ENCODE measurements at places on chromosomes 3 and 15. TPM values are rescaled to one million over a fixed set of nuclear protein-coding genes. Genes with fewer than 3 reads are reported as not detected.

Gene WDR72
- polyA plus RNA-seq, result 70.8 TPM

Gene GOLGA8S
- polyA plus RNA-seq, result 1.4 TPM

Gene FEZF2
- not detected for polyA plus RNA-seq

Gene CCDC80
- polyA plus RNA-seq, result 130 TPM

Gene CTDSPL2
- polyA plus RNA-seq, result 70.7 TPM

GRCh38 chr3:44329946-44330345 is 8.6 kb upstream of the TCAIM start:
- DNase-seq, result no peak

DNA sequence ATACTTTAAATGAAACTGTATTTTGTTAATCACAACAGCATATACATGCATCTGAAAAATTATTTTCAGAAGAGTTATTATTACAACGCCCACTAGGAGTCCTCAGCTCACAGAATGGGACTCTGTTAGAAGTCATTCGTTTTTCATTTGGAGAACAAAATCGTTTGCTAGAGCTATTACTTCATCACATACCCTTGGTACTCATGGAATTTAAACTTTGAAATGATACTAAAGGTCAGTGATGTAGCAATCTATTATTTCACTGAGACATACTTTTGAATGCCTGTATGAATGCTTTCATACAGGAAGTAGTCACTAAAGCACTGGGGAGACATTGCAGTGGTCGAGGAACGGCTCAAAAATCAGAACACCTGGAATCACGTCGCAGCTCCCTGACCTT is 198.1 kb downstream of the MBNL1 start:
- no peak for DNase-seq

DNA sequence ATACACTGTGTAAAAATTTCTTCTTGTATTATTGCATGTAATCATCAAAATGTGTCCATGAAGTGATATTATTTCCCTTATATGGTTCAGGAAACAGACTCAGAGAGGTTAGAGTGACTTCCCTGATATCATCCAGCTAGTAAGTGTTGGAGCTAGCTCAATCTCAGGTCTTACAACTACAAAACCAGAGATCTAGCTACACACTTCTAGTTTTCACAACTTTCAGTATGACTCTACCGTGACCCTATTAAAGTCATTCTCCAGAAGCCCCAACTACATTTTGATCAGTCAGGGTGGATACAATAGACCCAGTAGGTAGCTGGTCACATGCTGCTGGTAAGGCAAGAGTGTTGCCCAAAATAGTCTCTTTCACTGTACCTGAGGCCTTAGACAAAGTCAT is 165.3 kb downstream of the GOLIM4 start:
- DNase-seq, result no peak

DNA sequence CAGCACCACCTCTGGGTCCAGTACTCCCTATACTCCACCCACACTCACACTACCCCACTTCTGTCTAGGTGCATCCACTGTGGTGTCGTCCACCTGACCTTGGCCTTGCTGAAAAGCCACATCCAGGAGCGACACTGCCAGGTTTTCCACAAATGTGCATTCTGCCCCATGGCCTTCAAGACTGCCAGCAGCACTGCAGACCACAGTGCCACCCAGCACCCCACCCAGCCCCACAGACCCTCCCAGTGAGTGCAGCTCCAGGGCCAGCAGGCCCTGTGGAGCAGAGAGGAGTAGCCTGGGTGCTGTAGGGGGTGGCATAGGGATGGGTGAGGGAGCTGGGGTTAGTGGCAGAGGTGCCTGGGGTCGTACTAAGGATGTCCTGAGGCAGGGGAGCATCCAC is 19.4 kb upstream of the ALPK3 start:
- no peak for DNase-seq

GRCh38 chr3:106765342-106765741 is 611.9 kb upstream of the CCDC54 start:
- no peak for DNase-seq

DNA sequence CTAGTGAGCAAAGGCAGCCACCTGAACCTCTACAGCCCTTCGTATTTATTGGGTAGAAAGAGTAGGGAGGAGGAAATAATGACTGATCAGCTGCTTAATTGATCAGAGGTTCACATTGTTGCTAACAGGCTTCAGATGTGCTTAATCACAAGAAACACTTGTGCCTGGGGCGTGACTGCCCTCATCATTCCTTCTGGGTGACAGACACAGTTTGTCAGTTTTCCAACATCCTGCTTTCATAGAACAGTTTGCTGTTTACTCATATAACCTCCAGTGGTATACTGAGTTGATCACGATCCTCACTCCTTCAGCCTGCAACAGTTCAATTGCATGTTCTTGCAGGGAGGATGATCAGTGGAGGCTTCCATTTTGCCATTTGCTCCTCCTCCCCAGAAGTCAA is 13.6 kb upstream of the CASR start:
- no peak for DNase-seq
